ENCODE measurements at places on chromosomes 2 and 18. TPM values are rescaled to one million over a fixed set of nuclear protein-coding genes. Genes with fewer than 3 reads are reported as not detected.

DNA sequence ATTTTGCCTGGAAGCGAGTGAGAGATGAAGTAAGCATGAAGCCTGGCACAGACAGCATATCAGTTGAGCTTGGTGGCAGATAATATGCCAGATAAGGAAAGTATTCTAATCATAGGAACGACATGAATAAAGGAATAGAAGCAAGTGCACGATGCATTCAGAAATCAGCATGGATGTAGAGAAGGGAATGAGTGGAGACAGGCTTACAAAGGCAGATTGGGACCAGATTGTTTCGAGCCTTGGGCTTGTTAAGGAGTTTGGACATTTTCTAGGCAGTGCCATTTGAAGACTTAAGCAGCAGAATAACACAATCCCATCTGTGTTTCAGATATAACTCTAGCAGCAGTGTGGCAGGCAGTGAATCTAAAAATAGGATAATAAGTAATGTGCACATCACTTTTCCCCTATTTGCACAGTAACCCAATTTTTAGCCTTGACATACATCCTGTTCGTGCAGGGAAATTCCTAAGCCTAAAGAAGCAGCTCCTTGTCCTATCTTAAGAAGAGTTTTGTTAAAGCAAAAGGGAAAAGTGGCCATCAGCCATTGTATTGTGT is 450.2 kb downstream of the PLCL1 start:
- DNase-seq, result no peak
- H3K36me3 ChIP-seq, result no peaks in the 10 kb centered on the region
- no peak overlapping the region for H3K4me3 ChIP-seq
- no peak overlapping the region for H3K27ac ChIP-seq

The CTLA4 gene
- 1.8 TPM for polyA plus RNA-seq

The CFC1 gene
- 0.19 TPM for polyA plus RNA-seq

GRCh38 chr2:7826656-7827055 is 855.2 kb upstream of the ID2 start:
- no peaks in the 10 kb centered on the region for H3K4me1 ChIP-seq
- no peak for DNase-seq
- no peaks in the 10 kb centered on the region for H3K27me3 ChIP-seq
- H3K4me3 ChIP-seq, result no peak overlapping the region
- no peak overlapping the region for H3K27ac ChIP-seq

GRCh38 chr2:195410074-195410671 is 246.9 kb upstream of the SLC39A10 start:
- H3K4me3 ChIP-seq, result no peak overlapping the region
- DNase-seq, result no peak
- H3K27me3 ChIP-seq, result no peaks in the 10 kb centered on the region
- H3K36me3 ChIP-seq, result no peaks in the 10 kb centered on the region
- H3K4me1 ChIP-seq, result no peaks in the 10 kb centered on the region
- no peak overlapping the region for H3K27ac ChIP-seq

The ASB18 gene
- not detected for polyA plus RNA-seq

Data from lung (tissue), 17 donors.